ENCODE measurements at places on chromosomes 16 and 17.

DNA sequence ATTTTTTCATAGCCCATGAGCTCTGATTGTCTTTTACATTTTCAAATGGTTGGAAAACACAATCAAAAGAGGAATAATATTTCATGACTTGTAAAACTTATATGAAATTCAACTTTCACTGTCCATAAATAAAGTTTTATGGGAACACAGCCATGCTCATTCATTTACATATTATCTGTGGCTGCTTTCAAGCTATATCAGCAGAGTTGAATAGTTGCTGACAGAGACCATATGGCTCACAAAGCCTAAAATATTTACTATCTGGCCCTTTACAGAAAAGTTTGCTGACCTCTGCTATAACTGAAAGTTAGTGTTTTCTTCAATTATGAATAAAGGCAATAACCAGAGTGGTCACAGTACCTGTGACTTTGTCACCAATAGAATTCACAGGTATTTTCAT is 128.2 kb upstream of the GNAO1 start:
- DNase-seq: no peak

DNA sequence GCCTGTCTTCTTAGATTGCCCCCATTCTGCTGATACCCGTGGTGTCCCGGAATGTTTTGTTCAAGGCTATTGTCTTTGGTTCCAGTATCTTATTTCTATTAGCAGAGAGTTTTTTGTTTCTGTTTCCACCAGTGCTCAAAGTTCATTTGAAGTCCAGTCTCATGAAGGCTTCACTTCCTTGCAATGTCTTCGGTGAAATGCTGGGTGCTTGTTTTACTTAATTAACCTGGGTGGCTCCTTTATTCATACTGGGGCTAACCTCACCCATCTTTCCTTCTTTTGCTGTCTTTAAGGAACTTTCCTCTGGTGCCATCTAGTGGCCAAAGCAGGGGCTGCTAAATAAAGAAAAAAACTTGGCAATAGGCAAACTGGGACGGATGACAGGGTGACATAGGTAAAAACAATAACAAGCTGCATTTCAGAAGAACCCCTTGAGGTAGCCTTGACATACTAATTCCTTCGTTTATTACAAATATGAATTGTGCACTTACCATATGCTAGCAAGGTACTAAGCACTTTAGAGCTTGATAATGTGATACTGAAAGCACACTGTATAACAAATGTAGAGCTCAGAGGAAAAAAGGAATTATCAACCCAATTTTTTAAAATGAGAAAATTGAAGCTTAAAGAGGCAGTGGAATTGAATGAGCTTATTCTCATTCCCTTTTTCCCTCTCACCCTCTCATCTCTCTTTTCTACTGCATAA is 2.8 kb upstream of the SMIM36 start:
- DNase-seq: peak; percentile 84

DNA sequence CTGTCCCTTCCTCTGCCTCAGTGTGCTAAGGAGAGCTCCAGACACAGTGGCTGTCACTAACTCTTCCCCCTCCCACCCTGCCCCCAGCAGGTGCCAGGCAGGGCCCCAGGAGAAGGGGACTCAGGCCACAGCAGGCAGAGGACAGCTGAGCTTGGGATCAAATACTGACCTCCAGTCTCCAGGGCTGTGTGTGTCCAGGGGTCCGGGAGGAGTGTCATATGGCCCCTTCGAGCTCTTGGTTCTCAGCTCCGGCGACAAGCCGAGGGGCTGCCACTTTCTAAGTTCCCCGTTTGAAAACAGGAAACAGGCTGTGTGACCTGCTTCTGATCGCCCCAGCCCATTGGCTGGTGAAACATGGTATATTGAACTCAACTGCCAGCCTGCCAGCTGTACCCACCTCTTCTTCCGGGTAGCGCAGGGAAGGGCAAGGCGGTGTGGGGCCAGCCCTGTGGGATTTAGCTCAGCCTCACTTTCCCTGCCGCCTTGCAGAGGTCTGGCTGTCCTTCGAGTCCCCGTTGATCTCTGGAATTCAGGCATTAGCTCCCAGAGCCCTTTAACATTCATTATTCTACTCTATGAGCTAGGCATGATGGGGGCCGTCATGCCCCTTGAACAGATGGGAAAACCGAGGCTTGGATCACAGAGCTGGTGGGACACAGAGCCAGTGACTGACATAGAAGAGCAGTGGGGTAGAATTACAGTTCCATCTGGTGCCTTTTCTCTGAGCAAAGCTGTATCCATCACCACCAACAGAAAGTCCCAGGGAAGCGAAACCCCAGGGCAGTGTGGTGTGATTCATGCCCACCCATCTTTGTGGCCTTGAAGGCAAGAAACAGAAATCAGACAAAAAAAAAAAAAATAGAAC is at the start of gene SNX20:
Gene SNX20 (minus strand): TSS at position 292 of the 865 bp plus-strand sequence. CDS start 3,786 bp downstream, outside the sequence.
- peak; percentile 83 for DNase-seq

DNA sequence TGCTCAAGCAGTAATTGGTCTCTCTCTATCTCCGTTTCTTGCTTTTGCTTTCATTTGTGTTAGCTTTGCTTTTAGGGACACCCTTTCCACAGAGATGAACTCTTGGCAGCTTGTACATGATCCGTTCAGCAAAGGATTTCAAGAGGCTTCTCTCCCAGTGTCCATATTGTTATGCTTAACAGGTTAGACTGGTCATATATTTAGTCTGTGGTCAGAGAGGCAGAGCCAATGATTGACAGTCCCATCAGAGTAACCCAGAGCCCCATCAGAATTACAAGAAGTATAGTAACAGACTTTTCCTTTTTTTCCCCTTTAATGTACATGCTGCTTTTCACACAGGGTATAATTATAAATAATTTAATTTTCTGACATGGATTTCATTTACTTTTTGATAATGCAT is 34.4 kb downstream of the GDPD1 start:
- peak; percentile 15 for DNase-seq

DNA sequence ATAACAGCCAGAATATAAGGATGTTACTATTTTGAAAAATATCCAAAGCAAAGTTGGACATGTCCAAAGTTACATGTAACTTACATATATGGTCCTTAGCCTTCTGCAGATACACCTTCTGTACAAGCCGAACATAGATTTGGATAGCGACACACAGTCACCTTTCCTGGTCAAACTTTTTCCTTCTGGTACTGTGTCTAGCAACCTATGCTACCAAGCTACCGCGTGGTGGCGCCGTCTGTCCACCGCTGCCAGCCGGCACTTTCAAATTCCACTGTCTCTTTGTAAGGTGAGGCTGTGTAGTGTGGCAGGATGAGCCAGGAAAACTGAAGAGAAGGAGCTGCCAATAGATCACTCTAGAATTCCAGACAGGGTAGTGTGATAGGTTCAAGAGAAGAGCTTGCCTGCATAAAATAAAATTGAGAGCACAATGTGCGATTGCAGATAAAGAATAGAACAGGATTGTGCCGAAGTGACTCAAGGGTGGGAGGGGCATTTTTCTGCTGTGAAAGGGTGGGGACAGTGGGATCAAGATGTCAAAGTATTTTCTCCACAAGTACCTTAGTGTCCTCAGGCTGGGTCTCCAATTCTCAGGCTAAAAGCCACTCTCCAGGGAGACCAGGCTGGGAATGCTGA is 366.9 kb downstream of the SLC39A11 start:
- peak; percentile 76 for DNase-seq

All from GM12865 (cell line).